Activated T-helper 1 cell treated with anti-CD3 and anti-CD28 coated beads, Interleukin-2, amount 50 U/mL, for 16 hours (primary cell): ENCODE measurements at places on chromosomes 4 and X.

GRCh38 chr4:82704156-82704555 is 94.4 kb downstream of the SCD5 start:
- DNase-seq, result no peak

- DNase-seq, result no peak
Observed at GRCh38 chrX:56733459-56734046, 4.5 kb downstream of the NBDY start.

DNA sequence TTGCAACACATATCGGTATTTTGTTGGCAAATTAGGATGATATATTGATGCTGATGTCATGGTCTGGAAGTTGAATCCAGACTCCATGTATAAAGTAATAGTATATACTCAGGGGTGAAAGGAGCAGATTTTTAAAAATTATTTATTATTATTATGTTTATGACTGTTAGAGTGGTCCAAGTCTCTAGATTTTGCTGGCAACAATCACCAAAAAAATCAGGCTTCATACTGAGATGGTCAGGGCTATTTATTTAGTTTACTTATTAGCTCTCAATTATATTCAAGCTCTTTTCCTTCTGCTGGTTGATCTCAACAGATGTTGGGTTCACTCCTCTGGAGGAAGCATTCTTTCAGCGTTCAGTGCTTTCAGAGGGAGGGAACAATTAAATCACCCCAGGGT is 73.9 kb upstream of the VCX3B start:
- no peak for DNase-seq

DNA sequence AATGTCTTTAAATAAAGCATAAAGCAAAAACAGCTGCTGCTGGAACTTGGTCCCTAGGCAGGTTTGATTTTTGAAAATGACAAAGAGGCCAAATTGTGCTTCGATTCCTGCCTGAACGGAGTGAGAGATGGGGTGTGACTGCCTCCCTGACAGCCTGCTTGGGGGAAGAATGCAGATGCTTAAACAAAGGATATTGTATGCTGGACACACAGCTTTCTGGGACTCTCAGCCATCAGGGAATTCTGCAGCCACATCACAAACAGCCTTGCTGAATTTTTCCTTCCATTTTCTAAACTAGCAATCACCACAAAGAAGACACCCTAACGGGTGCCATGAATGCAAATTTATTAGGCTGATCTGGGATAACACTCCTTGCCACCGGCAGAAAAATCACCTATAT is 83.9 kb upstream of the CPEB2 start:
- no peak for DNase-seq

- DNase-seq, result no peak
Observed at GRCh38 chr4:3708611-3709010, 57.6 kb upstream of the ADRA2C start.

DNA sequence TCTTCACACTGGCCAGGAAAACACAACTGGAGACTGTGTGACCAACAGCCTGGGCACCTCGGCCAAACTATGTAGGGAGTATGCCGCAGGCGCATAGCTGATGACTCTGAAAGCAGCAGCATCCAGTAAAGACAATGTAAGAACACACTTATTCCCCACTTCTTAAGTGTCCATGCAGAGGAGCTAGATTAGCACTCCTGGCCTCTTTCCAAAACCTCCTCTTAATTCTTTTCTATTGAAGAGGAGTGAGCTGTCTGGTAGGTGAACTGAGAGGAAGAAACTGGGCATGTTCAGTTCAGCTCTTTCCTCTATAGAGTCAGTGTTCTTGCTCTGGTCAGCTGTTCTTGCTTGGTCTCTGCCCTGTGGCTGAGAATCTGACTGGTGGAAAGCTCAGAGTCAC is 21.1 kb downstream of the NMU start:
- DNase-seq, result no peak

GRCh38 chr4:185567381-185568376 is 32.4 kb upstream of the PDLIM3 start:
- no peak for DNase-seq

GRCh38 chr4:17376205-17376604 is 135.7 kb downstream of the QDPR start:
- no peak for DNase-seq

DNA sequence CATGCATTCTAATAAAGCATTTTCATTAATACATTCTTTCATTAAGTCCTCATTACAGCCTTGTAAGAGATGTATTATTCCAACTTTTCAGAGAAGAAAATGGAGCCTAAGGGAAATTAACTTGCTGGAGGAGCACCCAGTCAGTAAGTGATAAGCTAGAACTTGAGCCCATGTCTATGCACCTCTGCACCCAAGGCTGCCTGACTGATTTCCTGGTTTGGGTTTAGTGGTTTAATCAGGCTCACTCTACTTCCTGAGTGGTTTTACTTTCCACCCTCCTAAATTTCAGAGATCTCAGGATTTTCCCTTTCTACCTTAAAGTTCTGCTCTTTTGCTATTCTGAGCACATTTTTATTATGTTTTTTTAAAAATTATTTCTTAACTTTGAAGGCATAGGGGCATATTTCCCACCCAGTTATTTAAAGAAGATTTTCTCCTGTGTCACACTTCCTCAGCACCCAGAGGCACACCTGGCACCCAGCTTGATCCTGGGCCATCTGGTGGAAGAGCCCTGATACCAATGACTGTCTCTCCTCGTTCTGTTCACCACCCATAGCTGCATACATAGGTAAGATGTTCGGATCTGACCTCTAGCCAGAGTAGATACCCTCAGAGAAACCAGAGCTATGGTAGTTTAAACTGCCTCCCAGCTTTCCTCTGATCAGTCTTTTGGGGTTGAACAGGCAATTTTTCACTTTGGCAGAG is 10.4 kb downstream of the CORIN start:
- DNase-seq, result no peak
